HT1080 (cell line): ENCODE measurements at places on chromosomes 1 and 21.

- DNase-seq: no peak
Measured at GRCh38 chr21:34302521-34302920, 61.3 kb upstream of the KCNE2 start.

- DNase-seq: peak; percentile 81
Measured at GRCh38 chr1:81179242-81179641, 621.5 kb upstream of the ADGRL2 start.

DNA sequence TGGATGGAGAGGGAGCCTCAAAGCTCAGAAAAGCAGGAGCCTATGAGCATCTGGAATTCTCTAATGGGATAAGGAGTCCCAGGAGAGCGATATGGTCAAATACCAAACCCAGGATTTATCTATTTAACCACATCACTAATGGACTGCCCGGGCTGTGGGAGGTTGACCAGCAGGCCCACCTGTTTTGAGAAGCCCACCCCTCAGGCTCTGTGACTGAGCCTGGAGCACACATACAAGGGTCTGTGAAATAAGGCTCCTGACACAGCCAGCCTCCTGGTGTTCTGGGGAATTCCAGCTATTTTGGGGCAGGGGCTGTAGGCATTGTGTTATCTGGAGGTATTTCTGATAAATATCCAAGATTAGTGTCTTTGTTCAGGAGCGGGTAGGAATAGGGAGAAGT is 132.0 kb upstream of the C1orf21 start:
- DNase-seq: no peak

DNA sequence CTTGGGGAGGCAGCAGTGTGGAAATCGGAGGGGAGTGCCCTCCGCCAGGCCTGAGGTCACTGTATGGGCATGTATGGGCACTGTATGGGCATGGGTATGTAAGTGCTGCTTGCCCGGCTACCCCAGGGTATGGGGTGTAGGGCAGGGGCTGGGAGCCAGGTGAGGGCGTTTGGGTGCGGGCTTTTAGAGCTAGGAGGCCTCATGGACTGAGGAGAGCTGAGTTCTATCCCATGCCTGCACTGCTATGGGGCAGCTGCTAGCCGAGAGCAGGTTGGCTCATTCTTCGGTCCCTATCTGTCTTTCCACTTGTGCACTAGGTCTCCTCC is 5.3 kb downstream of the PKLR start:
- no peak for DNase-seq

- no peak for DNase-seq
Measured at GRCh38 chr1:218718206-218718605, 373.1 kb downstream of the TGFB2 start.

DNA sequence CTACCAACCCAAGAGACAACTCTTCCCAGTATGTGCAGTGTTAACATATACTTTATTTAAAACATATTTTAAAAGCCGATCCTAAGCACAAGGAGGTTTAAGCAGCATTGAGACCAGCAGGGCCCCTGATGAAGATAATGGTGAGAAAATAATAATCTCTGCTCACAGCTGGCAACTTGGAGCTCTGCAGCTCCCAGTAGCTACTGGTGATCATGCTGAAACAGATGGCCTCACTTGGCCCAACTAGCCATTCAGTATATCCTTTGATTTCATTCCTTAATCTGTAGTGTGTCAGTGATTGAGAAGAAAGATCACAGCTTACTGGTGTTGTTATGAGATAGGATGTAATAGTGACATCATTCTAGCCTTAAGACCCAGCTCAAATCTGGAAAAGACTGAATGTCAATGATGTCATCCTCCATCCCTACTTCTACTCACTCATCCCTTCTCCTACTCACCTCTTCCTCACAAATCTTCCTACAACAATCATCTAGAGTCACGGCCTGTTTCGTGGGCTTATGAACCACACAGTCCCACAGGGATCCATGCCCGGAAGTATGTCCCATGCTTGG is 817.9 kb downstream of the PLA2G4A start:
- DNase-seq: no peak

DNA sequence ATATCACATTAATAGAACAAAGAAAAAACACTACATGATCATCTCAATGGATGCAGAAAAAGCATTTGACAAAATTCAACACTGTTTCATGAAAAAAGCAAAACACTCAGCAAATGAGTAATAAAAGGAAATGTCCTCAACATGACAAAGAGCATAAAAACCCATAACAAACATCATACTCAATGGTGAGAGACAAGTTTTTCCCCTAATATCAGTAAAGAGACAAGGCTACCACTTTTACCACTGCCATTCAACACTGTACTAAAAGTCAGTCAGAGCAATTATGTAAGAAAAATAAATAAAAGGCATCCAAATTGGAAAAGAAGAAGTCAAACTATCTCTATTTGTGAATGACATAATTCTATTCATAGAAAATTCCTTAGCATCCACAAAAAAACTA is 64.3 kb downstream of the ZNF644 start:
- no peak for DNase-seq

GRCh38 chr1:226888816-226889215 is 18.4 kb downstream of the PSEN2 start:
- no peak for DNase-seq

DNA sequence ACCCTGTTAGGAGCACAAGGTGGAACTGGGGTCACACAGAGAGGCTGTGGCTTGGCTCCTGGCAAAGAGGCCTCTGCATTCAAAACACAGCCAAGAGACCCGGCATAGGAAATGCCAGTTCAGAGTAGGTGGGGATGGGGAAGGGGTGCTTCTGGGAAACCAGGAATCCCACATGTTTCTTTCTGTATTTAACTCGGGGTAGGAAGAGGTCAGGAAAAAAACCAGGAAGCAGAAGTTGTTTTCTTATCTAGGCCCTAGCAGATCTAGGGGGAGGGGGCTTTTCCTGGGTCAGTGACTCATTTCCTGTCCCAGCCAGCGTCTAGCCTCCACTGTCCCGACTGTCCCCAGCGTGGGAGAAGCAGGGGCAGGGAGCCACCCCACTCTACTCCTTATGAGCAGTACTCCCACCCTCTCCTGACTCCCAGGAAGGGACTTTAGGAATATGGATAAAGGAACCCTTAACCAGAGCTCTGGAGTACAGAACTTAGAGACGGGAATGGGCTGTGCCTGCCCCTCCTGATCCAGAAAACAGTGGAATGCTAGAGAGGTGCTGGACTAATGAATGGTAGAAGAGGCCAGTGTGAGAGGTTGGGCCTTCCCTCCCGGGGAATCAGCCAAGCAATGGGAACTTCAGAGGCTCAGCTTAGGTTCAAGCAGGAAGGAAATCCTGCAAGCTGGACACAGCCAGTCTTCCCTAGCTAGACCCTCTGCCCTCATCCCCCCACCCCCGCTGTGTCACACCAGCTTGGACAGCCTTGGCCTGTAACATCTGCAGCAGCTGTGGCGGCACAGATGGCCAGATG is 5.7 kb downstream of the FHL3 start:
- peak; percentile 81 for DNase-seq

DNA sequence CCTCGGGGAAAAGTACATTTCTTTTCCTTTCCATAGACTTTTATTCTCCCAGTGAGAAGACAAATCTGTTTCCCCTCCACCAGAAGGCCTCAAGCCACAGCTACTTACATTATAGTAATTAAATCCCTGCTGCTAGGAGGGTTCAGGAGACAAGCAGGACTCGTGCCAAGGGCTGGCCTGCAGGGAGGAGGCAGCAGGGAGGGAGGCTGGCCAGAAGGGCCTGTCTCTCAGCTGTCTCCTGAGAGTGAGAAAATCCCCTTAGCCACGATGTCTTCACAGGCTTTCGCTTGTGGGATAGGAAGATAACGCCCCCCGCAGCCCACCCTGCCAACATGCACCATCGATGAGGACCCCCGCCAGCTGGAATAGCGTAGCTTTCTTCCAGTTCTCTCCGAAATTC is 14.0 kb downstream of the KCNN3 start:
- DNase-seq: no peak
